ENCODE measurements at places on chromosomes 4 and X.

DNA sequence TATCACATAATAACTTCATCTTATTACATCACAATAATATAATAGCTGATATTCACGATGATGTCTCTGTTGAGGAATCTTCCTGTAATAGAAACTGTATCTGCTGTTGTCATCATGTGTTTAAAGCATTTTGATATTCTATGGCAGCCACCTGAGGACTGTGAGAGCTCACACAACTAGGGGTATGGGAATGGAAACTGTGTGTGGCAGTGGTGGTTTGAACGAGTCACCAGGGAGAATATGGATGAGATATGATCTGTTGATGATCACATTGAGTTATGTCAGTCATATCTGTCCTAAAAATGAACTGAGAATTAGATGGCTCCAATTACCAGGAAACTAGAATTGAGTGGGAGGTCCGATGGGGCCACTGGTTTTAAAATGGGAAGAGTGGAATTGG, 169.6 kb downstream of the MID1IP1 start:
- DNase-seq, result no peak

DNA sequence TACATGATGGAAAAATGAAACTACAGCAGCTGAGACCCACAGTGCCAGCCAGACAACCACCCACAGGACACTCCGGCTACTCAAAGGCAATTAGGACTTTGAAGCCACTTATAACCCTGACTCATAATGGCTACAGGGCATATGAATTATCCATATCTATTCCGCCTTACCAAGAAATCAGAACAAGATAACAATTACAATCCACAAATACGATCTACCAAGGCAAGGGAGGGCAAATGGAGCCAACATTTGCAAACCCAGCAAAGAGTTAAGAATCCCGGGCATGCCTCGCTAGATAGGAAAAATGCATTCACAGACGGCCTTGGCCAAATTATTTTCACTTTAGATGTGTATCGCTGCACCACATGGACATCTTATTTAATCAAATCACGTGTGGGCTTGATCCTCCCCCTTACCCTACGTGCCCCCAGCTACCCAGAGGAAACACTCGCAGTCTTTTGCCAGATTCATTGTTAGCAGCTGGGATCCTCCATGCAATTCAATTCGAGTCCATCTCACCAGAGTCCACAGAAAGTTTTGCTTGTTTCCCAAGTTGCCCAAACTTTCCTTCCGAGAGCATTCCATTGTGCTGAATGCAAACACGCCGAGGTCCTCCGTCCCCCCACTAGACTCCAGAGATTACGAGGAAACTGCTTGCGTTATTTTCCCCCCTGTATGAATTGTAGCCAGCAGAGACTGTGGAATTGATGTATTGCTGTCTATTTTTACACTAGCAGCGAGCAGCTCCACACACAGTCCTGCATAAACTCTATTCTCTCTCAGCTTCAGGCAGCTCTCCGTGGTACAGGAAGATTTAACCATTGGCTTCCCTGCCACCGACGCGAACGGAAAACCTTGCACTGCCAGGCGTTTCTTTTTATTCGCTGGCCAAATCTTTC, 1.2 kb downstream of the PPARGC1A start:
- no peak for DNase-seq

GRCh38 chrX:3585719-3586118, 127.7 kb downstream of the PRKX start:
- DNase-seq, result no peak

GRCh38 chrX:47561659-47562151, 700 bp downstream of the ARAF start:
- DNase-seq, result no peak

- DNase-seq, result no peak
Observed at GRCh38 chrX:150405006-150405405, 41.9 kb downstream of the MAMLD1 start.

GRCh38 chrX:110219920-110220319, 98.0 kb downstream of the AMMECR1 start:
- no peak for DNase-seq

DNA sequence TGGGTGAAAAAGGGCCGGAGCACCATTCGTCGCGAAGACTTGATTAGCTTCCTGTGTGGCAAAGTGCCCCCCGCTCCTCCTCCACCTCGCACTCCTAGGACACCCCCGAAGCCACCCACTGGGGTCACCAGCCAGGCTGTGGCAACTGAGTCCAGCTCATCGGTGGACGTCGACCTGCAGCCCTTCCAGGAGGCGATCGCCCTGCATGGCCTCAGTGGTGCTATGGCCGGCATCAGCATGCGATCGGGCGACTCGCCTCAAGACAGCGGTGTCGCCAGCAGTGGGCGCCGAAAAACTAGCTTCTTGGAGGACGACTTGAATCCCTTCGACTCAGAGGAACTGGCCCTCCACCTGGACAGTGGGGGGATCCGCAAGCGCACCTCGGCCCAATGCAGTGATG, 126.8 kb upstream of the CXorf66 start:
- DNase-seq, result no peak

- no peak for DNase-seq
Observed at GRCh38 chr4:86203176-86203575, 156.7 kb downstream of the MAPK10 start.

GRCh38 chr4:119841361-119841760, 212.8 kb upstream of the PDE5A start:
- no peak for DNase-seq

DNA sequence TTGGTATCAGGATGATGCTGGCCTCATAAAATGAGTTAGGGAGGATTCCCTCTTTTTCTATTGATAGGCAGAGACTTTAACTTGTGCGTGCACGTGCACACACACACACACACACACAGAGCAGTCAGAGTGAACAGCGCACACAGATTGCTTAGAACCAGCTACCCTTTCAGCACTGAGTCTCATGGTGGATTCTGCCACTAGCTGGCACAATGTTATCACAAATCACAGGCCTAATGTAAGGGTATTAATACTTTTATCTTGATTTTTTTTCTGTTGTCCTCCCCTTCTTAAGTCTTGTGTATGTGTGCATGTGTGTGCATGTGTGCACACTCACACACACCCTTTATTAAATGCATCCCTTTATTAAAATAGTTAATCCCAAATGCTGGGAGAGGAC, 53.2 kb downstream of the HADH start:
- no peak for DNase-seq

GRCh38 chr4:185672618-185673017, 137.3 kb upstream of the PDLIM3 start:
- DNase-seq, result no peak

- no peak for DNase-seq
Observed at GRCh38 chr4:8188743-8189550, 10.1 kb upstream of the SH3TC1 start.

DNA sequence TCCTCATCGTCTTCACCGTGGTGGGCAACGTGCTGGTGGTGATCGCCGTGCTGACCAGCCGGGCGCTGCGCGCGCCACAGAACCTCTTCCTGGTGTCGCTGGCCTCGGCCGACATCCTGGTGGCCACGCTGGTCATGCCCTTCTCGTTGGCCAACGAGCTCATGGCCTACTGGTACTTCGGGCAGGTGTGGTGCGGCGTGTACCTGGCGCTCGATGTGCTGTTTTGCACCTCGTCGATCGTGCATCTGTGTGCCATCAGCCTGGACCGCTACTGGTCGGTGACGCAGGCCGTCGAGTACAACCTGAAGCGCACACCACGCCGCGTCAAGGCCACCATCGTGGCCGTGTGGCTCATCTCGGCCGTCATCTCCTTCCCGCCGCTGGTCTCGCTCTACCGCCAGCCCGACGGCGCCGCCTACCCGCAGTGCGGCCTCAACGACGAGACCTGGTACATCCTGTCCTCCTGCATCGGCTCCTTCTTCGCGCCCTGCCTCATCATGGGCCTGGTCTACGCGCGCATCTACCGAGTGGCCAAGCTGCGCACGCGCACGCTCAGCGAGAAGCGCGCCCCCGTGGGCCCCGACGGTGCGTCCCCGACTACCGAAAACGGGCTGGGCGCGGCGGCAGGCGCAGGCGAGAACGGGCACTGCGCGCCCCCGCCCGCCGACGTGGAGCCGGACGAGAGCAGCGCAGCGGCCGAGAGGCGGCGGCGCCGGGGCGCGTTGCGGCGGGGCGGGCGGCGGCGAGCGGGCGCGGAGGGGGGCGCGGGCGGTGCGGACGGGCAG, 792 bp downstream of the ADRA2C start:
- no peak for DNase-seq

DNA sequence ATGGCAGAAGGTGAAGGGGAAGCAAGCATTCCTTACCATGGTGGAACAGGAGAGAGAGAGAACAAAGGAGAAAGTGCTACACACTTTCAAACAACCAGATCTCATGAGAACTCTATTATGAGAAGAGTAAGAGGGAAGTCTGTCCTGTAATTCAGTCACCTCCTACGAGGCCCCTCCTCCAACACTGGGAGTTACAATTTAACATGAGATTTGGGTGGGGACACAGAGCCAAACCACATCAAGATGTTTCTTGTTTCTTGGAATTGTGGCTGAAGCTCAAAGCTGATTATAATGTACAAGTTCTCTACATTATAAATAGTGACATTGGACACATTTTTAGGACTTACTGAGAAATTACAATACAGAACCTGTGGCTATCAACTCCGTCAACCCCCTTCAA, 29.5 kb upstream of the TAPT1 start:
- no peak for DNase-seq

- DNase-seq, result no peak
Observed at GRCh38 chr4:24949970-24950369, 37.1 kb upstream of the CCDC149 start.

DNA sequence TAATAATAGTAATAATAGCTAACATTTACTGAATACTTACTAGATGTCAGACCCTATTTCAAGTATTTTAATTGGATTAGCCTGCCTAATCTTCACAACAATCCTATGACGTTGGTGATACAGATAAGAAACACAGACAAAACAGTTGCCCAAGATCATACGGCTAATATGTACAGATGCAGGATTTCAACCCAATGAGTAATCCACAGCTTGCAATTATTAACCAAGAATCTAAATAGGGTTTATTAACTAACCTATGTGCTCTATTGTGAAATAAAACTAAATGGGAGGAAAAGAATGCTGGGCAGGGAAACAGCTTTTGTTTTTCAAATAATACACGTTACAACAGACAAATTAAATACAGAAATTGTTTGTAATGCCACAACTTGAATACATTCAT, 23.4 kb downstream of the FBXO8 start:
- peak; percentile 1 for DNase-seq

DNA sequence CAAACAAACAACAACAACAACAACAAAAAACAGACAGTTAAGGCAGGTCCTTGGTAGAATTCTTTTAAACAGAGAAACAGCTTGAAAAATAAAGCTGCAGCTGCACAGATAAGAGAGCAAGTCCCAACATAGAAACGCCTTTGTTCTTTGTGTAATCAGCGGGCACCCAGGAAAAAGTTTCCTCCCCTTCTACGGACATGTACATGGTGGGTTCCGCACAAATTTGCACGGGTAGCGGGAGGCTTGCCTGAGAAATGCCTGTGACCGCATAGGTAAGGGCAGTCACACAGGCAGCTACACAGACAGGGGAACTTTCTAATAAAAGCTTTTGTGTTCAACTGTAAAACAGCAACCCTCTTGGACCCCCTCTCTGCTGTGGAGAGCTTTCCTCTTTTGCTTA, 25.7 kb upstream of the CT47A1 start:
- no peak for DNase-seq

GRCh38 chrX:40155589-40156469, 58.1 kb upstream of the BCOR start:
- DNase-seq, result no peak

DNA sequence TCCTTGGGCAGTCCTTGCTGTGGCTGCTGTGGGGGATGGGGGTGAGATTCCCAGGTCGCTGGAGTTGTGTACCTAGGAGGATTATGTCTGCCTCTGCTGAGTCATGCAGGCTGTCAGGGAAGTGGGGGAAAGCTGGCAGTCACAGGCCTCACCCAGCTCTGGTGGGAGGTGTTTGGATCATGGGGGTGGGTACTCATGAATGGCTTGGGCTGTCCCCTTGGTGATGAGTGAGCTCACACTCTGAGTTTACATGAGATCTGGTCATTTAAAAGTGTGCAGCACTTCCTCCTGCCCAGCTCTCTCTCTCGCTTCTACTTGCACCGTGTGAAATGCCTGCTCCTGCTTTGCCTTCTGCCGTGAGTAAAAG, 24.6 kb upstream of the PDLIM3 start:
- no peak for DNase-seq

GRCh38 chr4:7514789-7515188, 80.1 kb upstream of the PSAPL1 start:
- DNase-seq, result no peak

DNA sequence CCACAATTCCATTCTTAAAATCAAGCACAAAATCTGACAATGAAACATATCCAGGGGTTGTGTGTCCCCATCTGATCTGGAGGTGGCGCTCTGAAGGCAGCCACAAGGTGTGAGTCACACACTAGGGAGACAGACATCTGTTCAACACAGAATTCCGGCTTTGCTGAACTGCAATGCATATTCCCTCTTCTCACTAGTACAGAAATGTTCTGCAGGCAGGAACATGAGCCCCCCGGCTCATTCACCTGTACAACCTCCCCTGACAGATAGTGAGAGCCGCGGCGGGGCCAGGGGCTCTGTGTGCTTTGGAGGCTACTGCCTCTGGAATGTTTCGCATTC, 41.9 kb downstream of the WDR1 start:
- DNase-seq, result no peak

DNA sequence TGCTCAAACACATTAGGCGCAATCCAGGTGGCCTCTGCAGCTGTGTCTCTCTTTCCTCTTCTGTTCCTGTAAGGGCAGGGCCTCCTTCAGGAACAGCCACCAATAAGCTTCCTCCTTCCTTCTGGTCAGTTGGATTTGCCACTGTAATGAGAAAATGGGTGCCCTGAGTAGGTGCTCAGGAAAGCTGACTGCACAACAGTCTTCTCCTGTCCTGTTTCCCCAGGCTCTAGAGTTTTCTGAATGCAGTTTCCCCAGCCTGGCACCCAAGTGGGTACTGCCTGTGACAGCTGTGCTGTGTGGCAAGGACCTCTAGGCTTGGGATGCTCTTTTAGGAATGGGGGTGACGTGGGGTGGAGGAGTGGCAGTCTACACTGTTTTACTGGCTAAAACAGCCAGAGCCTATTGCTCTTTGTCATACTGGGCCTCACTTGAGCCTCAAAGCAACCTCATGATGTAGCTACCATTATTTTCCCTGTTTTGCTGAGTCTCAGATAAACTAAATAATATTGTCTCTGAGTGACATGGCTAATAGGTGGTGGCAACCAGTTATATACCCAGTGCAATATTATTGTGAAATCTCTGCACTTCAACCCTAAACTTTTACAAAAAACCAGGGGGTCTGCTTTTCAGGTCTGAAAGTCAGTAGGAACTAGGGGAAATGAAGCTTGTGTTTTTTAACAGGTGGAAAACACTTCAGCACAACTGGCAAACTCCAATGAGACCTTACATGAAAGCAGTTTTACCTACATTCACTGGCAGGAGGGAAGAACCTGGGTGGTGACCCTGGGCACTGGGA, 1.2 kb downstream of the CXCL2 start:
- no peak for DNase-seq

All from left kidney (tissue), 8 donors.